HepG2 (cell line): ENCODE measurements at places on chromosomes 4 and X. TPM values are rescaled to one million over a fixed set of nuclear protein-coding genes. Genes with fewer than 3 reads are reported as not detected.
A peak's percentile ranks its signal among the peaks of the same experiment; 100 is the strongest.

ZNF630 gene
- not detected in 2 replicates for polyA plus RNA-seq

FAAH2 gene
- polyA plus RNA-seq = 1.6 and 2.1 TPM in 2 replicates

ADGRG4 gene
- not detected in 2 replicates for polyA plus RNA-seq

FTSJ1 gene
- polyA plus RNA-seq = 29.2 and 30.3 TPM in 2 replicates

GPRIN3 gene
- polyA plus RNA-seq = not detected in 2 replicates

CSAG3 gene
- polyA plus RNA-seq = not detected in 2 replicates

CDKL2 gene
- polyA plus RNA-seq = not detected in 2 replicates

CFAP47 gene
- not detected in 2 replicates for polyA plus RNA-seq

RRAGB gene
- polyA plus RNA-seq = 19.9 and 22.1 TPM in 2 replicates

GRCh38 chr4:53908661-53909078 is 155.7 kb downstream of the CHIC2 start:
- DNase-seq = peak; percentile 83

DNA sequence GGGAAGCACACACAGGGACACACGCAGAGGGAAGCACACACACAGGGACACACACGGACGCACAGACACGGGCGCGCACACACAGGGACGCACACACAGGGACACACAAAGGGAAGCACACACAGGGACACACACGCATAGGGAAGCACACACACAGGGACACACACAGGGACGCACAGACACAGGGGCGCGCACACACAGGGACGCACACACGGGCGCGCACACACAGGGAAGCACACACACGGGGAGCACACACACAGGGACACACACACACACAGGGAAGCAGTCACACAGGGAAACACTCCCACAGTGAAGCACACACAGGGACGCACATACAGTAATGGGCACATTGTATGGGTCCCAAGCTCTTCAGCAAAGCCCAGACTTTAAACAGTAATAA is 685.3 kb downstream of the TRIML1 start:
- no peak for DNase-seq

- DNase-seq = no peak
Observed at GRCh38 chr4:79625361-79625760, 217.3 kb upstream of the GK2 start.

GRCh38 chr4:142104041-142104440 is 467.7 kb downstream of the IL15 start:
- DNase-seq = no peak

DNA sequence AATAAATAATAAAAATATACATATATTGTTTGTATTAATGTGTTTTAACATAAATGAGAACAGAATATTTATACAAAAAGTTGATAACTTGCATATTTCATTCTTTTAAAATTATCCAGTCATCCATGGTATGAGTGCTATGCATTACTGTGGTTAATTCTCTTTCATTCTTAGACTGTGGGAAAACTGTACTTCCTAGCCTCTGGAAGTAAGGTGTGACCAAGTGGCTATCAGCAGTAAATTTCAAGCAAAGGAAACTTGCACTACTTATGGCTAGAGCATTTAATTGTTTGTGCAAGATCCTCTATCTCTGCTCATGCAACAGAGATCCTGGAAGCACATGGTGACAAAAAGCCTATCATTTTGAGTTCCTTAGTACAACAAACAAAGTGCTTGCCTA is 1054.5 kb upstream of the PABPC4L start:
- no peak for DNase-seq

GRCh38 chr4:140296335-140297220 is 76.9 kb upstream of the SCOC start:
- peak; percentile 6 for DNase-seq

- DNase-seq = no peak
Observed at GRCh38 chr4:5045097-5045496, 6.2 kb upstream of the STK32B start.

GRCh38 chr4:152938237-152938947 is 2.3 kb downstream of the FHDC1 start:
- DNase-seq = no peak

DNA sequence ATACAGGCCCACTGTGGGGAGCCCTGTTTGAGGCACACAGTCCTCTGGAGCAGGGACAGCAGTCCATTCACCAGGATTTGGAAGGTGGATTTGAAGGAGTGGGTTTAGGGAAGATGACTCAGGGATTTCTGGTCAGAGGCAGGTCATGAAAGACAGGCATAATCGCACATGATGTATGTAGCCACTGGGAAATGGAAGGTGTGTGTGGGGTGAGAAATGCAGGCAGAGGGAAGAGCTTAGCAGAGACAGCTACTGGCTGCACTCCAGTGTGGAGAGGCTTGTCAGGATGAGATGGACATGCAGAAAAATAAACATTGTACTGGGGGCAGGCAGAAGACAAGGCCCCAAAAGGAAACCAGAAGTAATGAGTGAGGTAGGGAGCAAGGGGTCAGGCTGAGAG is 85.2 kb upstream of the STS start:
- no peak for DNase-seq

GRCh38 chr4:24922416-24922815 is 9.6 kb upstream of the CCDC149 start:
- no peak for DNase-seq
